SJSA1 (cell line): ENCODE measurements at places on chromosomes 3 and 15. TPM values are rescaled to one million over a fixed set of nuclear protein-coding genes. Genes with fewer than 3 reads are reported as not detected.

DNA sequence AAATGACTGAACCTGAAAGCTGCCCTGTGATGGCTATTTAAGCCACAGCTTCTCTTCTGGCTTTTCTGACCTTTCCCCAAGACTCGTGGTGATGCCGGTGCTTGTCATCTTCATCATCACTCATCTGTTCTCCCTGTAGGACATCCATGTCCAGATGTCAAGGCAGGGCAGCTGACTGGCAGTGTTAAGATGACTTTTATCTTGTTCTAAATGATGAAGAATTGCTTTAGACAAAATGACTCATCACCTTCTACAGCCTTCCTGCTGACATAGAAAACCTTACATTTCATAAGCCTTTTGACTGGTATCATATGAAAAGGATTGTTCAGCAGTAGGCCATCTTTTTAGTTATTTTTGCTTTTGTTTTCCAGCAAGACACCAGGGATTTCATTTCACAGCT, 67.0 kb upstream of the GPR149 start:
- DNase-seq: no peak

DNA sequence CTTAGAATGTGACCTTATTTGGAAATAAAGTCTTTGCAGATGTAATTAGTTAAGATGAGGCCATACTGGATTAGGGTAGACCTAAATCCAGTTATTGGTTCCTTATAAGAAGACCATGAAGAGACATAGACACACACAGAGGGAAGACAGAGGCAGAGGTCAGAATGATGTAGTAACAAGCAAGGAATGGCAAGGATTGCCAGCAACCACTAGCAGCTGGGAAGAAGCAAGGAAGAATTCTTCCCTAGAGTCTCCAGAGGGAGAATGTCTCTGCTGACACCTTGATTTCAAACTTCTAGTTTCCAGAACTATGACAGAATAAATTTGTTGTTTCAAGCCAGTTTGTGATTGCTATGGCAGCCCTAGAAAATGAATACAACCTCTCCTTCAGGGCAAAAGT, 116.7 kb downstream of the WDR76 start:
- DNase-seq: no peak

- DNase-seq: peak; percentile 36
These were observed 19.1 kb downstream of the TTC21A start for GRCh38 chr3:39126532-39127071.

DNA sequence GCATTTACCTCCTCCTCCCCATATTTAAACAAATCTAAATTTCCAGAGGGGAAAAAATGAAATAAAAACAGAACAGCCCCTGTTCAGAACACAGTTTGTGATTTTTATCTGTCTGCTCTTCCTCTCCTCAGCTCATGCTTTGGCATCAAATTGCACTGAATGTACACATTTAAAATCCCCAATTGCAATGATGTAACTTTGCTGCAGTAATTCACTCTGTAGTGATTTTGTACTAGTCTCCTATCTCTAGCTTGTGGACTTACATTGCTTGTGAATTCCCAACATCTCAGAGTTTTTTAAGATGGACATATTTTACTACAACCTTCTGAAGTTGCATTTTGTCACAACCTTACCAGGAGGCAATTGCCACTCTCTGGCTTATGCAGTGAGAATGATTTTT, 81.6 kb upstream of the ROBO2 start:
- no peak for DNase-seq

- DNase-seq: no peak
These were observed 18.8 kb downstream of the CXCR6 start for GRCh38 chr3:45962033-45962432.

- DNase-seq: no peak
These were observed 19.4 kb downstream of the CMTM8 start for GRCh38 chr3:32257641-32258438.

GRCh38 chr3:196073255-196073753, 8.6 kb downstream of the TFRC start:
- DNase-seq: peak; percentile 47

GRCh38 chr15:58923696-58924300, 9.7 kb downstream of the SLTM start:
- no peak for DNase-seq

- no peak for DNase-seq
These were observed 215.6 kb downstream of the LPP start for GRCh38 chr3:188369526-188369925.

GRCh38 chr3:164222197-164222596, 856.1 kb downstream of the SI start:
- no peak for DNase-seq

GRCh38 chr3:169147238-169148008, 516.1 kb downstream of the MECOM start:
- DNase-seq: peak; percentile 75

The LRRC34 gene
- total RNA-seq: not detected in 2 replicates

The CHDH gene
- total RNA-seq: 0.47 TPM in 1 of 2 replicates, not detected in the other

The RBPMS2 gene
- total RNA-seq: 0.11 TPM in 1 of 2 replicates, not detected in the other
